ENCODE measurements at places on chromosomes 5 and 9. TPM values are rescaled to one million over a fixed set of nuclear protein-coding genes. Genes with fewer than 3 reads are reported as not detected.

Gene PFN3
- total RNA-seq, result not detected

Gene LCN9
- not detected for total RNA-seq

Gene GMCL2
- not detected for total RNA-seq

Gene IL31RA
- 1.0 TPM for total RNA-seq

Gene TLR4
- 12.6 TPM for total RNA-seq

Gene MEIKIN
- total RNA-seq, result 0.55 TPM

Gene CARTPT
- not detected for total RNA-seq

Gene LCN1
- total RNA-seq, result 13.0 TPM

Gene CHSY3
- total RNA-seq, result 25.1 TPM

Gene KIF4B
- 0.33 TPM for total RNA-seq

Gene GADD45G
- total RNA-seq, result 130 TPM

Gene CSF1R
- 22.4 TPM for total RNA-seq

All from camera-type eye (tissue), 1 donor.